Activated B cell treated with CpG ODN at 0.5 μM for 24 hours (primary cell): ENCODE measurements at places on chromosomes 4 and X.

GRCh38 chrX:144219035-144219434, 335.2 kb downstream of the UBE2NL start:
- no peak for DNase-seq

- no peak for DNase-seq
These were observed 76.7 kb downstream of the FNIP2 start for GRCh38 chr4:158845311-158846041.

GRCh38 chr4:152997288-152997687, 61.2 kb downstream of the FHDC1 start:
- no peak for DNase-seq

- DNase-seq: no peak
These were observed 109.0 kb upstream of the C1QTNF7 start for GRCh38 chr4:15318621-15319348.

DNA sequence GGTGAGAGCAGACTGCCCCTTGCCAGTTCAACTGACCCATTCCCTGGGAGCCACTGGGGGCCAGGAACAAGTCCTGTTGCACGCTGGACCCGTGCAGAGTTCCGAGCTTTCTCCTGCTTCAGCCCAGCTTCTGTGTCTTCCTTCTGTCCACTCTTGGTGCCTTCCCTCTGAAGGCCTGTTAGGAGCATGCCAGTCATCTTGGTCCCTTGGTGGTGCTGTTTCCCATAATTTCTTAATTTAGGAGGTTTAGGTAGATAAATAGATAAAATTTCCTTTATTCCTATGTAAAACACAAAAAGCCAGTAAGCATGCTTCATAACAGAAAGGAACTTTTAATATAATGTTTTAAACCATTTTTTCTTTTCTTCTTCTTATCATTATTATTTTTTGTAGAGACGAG, 672.7 kb downstream of the CCSER1 start:
- no peak for DNase-seq

- DNase-seq: peak; percentile 13
These were observed 34.1 kb upstream of the SPON2 start for GRCh38 chr4:1206299-1207156.

- no peak for DNase-seq
These were observed 466.9 kb downstream of the FAT4 start for GRCh38 chr4:125781651-125782050.

DNA sequence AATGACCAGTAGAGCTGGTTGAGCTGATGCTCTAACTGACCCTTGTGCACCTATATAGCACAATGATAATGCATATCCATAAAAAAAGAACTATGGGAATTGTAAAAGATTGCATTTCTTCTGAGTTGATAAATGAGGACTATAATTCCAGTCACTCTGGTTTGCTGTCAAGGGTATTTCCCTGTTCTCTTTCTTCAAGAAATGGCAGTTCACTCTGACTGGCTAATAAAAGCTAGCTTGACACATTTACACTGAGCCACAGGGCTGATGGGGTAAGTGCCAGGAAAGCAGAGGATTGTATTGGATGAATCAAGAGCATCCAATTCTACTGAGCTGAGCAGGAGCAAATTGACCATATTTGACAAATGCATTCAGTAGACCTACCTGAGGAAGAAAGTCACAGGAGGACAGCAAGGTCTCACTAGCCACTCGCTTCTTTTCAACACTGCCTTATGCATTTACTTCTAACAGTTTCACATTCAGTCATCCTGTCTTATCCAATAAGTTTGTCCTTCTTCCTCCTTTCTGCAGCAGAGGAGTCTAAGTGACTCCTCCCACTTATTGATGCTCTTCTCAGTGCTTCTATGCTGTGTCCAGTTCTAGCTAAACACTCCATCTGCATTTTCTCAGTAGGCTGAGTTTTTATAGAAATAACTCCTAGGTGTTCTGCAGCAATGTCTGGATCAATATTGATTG, 43.0 kb downstream of the RBMX2 start:
- DNase-seq: no peak

DNA sequence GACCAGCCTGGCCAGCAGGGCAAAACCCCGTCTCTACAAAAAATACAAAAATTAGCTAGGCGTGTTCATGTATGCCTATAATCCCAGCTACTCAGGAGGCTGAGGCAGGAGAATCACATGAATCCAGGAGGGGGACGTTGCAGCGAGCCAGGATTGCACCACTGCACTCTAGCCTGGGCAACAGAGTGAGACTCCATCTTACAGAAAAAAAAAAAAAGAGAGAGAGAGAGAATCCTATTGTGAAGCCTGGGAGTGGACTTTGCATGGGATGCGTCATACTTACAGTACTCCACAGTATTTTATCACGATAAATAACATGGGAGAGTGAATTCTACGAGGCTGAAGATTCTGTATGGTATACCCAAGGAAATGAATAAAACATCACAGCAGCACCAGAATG, 139.6 kb downstream of the AASDH start:
- no peak for DNase-seq

DNA sequence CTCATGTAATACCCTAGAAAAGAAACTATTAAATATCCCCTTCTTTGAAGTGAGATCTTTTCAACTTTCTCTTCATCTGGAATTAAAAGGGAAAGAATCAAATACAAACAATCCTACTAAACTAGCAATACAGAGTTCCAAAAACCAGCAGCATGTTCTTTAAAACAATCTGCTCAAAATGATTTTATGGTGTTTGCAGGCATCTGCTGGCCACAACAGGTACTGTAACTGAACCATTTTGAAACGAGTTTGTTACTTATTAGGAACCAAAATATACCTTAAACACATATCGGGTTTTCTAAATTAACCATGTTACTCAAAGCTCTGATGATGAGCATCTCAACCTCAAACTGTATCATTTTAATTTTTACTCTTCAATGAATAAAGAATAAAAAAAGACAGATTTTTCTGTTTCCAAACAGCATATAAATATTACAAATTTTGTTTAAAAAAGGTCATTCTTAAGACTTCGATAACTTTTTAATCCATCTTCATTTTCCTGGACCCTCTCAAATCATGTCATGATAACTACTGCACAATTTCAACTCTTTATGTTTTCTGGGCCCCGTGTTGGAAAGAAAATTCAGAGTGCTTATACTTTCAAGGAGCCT, 56.5 kb downstream of the ARAP2 start:
- DNase-seq: no peak

DNA sequence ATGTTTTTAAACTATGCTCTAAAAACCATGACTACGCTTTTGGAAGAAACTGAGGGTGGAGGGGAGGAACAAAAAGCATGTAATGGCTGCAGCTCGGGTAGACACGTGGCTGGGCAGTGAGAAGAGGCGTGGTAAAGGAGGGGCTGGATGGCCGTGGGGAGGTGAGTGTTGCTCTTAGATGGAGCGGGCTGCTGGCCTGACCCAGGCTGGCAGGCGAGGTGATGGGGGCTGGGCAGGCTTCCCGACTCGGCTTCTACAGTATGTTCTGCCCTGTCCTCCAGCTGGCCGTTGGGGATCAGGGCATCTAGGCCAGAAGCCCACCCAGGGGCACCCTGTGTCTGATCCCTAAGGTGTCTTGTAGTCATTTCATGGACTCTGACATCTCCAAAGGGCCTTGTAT, 60.7 kb downstream of the EFHC2 start:
- DNase-seq: no peak

DNA sequence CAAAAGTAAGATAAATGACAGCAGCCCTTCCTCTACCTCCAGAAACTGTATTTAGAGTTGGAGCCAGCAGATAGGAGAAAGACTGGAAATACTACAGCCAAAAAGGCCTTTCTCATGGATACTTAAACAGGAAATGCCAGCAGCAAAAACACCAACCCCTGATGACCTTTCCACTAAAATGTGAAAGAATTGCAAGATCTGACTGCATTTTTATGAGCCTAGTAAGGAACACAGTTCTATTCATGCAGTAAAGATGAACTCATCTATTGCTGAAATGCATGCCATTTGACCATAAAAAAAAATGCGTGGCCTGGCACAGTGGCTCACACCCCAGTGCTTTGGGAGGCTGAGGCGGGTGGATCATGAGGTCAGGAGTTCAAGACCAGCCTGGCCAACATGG, 19.9 kb downstream of the ABCG2 start:
- no peak for DNase-seq

DNA sequence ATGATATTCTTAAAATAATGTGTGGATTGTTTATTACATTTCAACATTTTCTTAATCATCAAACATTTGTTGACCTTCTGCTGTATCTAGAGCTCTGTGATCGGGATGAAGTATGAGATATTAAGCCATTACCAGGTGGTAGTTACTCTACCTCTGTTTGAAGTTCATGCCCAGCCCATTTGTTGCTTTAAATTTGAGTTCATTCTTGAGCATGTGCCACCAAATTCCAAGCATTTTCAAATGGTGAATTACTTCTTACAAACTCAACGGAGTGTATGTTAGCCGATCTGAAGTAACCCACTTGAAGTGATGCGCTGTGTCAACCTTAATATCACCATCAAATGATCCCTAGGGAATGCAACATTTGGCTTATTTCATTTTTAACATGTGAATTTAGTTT, 7.3 kb upstream of the DTHD1 start:
- DNase-seq: no peak

- DNase-seq: no peak
These were observed 8.1 kb downstream of the ODAM start for GRCh38 chr4:70203601-70204000.

DNA sequence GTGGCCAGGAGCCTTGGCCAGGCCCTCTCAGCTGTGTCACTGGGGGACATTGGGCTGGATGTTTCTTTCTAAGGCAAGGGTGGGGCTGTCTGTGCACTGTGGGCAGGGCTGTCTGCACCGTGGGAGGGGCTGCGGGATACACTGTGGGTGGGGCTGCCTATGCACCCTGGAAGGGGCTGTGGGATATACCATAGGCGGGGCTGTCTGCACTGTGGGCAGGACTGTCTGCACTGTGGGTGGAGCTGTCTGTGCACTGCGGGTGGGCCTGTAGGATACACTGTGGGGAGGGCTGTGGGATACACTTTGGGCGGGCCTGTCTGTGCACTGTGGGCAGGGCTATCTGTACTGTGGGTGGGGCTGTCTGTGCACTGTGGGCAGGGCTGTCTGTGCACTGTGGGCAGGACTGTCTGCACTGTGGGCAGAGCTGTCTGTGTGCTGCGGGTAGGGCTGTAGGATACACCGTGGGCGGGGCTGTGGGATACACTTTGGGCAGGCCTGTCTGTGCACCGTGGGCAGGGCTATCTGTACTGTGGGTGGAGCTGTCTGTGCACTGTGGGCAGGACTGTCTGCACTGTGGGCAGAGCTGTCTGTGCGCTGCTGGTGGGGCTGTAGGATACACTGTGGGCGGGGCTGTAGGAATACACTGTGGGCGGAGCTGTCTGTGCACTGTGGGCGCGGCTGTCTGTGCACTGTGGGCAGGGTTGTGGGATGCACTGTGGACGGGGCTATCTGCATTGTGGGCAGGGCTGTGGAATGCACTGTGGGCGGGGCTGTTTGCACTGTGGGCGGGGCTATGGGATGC, 31.1 kb downstream of the ACOX3 start:
- DNase-seq: no peak

DNA sequence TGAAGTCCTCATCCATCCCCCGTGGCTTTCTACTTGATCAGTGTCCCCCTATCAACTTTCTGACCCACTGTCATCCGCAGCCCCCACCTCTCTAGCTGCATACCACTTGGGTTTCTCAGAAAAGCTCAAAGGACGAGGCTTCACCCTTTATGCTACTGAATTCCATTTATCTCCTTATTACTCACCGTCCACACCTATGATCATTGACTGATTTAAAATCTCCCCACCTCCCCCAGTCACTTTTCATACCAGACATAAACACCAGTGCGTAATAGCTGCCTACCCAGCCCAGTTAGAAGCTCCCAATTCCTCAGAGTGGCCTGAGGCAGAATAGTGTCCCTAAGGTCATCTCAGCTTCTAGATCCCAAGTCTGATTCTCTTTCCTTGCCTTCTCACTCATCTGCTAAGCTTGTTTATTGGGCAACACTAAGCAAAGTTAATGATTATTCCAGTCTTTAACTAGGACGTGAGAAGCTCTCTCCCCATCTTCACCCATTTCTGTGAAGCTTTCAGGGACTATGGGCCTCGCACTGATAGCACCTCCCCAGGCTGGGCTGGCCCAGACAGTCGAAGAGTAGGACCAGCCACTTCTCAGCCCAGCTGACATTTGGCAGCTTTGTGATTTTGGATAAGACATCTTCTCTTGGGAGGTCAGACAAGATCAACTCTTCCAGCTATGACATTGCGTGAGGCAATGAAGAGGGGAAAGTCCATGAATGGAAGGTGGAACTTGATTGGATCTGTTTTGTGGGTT, 7.2 kb upstream of the DDX60L start:
- DNase-seq: no peak

DNA sequence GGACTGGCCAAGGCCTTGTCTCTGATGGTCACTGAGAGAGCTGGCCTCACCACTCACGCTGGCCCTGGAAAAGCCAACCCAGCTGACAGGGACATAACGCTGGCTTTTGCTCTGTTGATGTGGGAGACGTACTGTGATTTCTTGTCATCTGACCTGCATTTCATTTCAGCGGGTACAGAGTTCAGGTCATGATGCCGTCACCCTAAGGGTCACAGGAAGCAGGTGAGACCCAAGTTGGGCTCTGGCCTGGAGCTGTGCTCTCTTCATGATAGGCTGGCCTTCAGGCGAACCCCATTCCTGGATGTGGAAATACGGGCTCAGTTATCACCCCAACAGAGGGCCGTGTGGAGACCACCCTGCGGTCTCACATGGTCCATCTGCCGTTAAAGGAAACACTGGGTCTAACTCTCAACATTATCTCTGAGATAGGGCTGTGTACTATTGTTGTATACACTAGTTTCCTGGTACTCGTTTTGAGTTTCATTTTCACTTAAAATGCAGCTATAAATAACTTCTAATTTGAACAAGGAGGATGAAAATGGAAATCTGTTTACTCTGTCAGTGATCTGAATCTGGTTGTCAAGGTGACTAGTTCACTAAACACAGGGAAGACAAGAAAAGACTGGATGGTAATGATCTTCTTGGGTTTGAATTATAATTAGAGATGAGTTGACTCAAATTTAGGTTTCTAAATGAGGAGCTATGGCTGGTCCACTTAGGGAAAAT, 89.1 kb downstream of the TBC1D9 start:
- DNase-seq: no peak

- DNase-seq: no peak
These were observed 1.2 kb downstream of the PPARGC1A start for GRCh38 chr4:23888421-23889319.

DNA sequence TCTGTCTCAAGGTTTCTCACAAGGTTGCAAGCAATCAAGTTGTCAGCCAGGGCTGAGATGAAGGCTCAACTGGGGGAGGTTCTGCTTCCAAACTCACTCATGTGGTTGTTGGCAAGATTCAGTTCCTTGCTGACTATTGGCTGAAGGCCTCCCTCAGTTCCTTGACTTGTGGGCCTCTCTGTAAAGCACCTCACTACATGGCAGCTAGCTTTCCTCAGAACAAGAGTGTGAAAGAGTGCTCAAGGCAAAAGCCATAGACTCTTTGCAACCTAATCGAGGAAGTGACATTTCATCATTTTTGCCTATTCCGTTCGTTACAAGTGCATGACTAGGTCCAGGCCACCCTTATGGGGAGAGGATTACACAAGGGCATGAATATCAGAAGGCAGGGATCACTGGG, 52.0 kb downstream of the CXorf58 start:
- DNase-seq: no peak

GRCh38 chrX:77719388-77719787, 66.6 kb downstream of the ATRX start:
- no peak for DNase-seq

- DNase-seq: no peak
These were observed 490 bp upstream of the PDZD4 start for GRCh38 chrX:153830640-153831428.
